Stimulated activated CD8-positive, alpha-beta memory T cell treated with anti-CD3 and anti-CD28 coated beads, Interleukin-12 subunit alpha, Interleukin-12 subunit beta, amount 100 ng/mL, for 4 hours (primary cell): ENCODE measurements at places on chromosomes 5 and 9.

- peak; percentile 81 for DNase-seq
Measured at GRCh38 chr9:127611899-127612790, at the start of gene STXBP1. Gene STXBP1, plus strand, starts transcription at chr9:127612277. Its CDS starts 127 bp downstream, at chr9:127612404.

DNA sequence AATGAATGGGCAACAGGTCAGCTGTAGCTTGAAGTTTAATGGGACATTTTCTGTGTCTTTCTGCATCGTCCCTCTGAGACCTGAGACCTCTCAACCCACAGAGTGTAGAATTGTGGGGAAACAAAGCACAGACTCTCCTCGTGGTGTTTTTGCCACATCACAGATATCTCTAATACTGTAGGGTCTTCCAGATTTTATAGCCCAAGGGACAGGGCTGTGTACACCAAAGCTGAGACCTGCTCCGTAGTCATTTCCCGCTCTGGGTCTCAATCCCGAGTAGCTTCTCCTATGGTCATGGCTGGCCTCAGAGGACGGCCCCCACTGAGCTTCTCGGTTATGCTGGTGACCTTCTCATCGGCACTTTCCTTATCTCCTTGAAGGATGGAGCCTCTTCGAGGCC lies 14.9 kb upstream of the CLK4 start:
- no peak for DNase-seq

GRCh38 chr9:136678624-136679023 lies 8.6 kb downstream of the AGPAT2 start:
- DNase-seq, result no peak

GRCh38 chr9:15735083-15735857 lies 182.4 kb downstream of the CCDC171 start:
- no peak for DNase-seq

DNA sequence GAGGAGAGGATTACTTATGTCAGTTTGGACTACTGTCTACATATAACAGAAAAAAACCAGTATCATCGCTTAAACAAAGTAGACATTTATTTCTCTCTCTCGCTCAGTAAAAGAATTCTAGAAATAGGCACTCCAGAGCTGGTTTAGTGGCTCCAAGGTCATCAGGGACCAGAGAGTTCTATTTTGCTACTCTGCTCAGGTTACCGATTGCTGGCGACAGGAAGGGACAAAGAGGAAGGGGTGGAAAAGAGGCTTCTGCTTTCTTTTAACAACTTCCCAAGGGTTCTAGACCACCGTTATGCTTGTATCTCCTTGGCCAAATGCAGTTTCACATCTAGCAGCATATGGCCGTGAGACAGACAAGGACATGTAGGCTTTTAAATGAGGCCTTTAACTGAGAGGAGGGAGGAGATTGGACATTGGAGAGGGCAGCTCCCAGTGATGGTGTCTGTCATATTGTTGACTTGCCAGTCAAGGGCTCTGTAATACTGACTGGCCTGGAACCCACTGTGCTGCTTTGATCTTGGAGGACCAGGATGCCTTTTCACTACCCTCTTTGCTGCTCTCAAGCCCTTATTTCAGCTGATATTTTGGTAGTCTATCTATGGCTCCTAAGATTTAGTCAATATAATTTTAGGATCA lies 15.6 kb upstream of the DCP2 start:
- DNase-seq, result no peak

- DNase-seq, result no peak
Measured at GRCh38 chr9:89536145-89536574, 38.2 kb upstream of the SEMA4D start.

- no peak for DNase-seq
Measured at GRCh38 chr5:151085517-151086041, 4.7 kb upstream of the TNIP1 start.

DNA sequence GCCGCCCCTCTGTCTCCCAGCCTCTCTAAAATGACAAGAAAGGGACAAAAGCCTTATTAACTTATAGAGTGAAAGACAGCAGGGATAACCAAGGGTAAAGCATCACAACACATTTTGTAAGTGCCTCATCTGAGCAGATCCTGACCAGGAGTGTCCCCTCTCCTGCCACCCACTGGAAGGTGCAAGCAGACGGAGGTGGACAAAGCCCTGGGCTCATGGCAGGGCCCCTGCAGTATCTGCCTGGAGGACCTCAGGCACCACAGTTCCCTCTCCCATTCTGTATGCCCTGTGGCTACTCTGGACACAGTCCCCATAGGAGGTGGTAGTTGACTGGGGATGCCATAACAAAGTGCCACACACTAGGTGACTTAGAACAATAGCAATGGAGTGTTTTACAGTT lies 319.8 kb downstream of the GADD45G start:
- DNase-seq, result no peak

- no peak for DNase-seq
Measured at GRCh38 chr5:19531374-19531952, 456.5 kb downstream of the CDH18 start.

DNA sequence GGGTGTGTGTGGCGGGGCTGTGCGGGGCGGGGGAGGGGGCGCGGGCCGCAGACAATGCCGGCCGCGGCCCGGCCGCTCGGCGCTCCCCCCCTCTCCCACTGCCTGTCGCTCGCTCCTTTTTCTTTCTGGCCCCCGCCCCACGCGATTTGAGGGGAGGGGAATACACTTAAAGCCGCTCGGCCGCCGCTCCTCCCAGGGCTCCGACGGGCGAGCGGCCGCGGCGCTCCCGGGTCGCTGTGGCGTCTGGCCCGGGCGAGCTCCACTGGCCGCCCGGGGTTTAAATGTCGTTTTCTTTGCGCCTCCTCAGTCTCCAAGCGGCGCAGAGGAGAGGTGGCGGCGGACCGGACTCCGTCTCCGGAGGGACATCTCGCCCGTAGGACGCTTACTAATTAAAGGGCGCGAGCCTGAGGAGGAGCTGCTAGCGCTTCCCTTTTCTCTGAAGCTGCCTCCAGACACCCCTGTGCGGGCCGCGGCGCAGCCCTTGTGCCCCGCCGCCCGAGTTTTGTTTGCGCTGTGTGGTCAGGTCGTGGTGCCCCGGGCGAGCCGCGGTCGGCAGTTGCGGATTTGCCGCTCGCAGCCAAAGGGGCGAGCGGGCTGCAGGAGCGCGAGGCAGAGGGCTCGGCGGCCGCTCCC lies 1.4 kb downstream of the ZSWIM6 start:
- DNase-seq, result peak; percentile 10

GRCh38 chr9:99796231-99796630 lies 25.5 kb upstream of the NR4A3 start:
- DNase-seq, result no peak

- DNase-seq, result no peak
Measured at GRCh38 chr9:116260531-116260930, 106.9 kb downstream of the PAPPA start.

GRCh38 chr5:124481419-124481818 lies 265.0 kb downstream of the ZNF608 start:
- DNase-seq, result no peak

- no peak for DNase-seq
Measured at GRCh38 chr9:100419166-100419565, 7.8 kb upstream of the MSANTD3 start.

DNA sequence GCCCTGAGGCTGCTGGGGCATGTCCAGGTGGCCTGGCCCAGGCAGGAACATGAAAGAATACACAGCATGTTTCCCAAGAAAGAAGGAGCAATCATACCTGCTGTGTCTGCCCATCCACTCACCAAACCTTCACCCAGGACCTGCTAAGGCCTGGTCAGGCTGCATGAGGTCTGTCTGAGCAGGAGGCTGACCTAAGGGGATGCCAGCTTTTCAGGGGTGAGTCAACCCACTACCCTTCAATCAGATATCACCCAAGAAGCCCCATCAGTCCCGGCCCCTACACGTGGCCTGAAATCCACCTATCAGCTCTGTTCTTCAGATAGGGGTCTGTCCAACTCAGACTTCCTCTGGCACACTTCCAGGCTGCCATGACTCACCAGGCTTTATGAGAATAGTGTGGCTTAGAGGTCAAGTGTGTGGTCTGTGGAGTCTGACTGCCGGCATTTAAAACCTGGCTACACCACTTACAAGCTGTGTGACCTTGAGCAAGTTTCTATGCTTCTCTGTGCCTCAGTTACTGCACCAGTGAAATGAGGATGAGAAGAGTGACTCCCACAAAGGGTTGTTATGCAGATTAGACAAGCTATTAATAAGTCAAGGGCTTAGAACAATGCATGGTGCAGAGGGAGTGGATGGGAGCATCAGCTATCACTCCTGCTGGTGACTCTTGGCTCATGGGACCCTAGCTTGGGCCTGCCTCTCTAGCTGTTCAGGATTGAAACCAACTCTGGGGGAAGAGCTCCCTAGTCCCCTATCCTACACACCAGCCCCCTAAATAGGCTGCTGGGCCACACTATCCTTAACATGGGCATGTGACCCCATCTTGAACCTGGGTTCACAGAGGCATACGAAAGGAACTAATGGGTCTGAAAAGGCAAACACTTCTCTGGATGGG lies 130.3 kb downstream of the PAX5 start:
- peak; percentile 6 for DNase-seq

DNA sequence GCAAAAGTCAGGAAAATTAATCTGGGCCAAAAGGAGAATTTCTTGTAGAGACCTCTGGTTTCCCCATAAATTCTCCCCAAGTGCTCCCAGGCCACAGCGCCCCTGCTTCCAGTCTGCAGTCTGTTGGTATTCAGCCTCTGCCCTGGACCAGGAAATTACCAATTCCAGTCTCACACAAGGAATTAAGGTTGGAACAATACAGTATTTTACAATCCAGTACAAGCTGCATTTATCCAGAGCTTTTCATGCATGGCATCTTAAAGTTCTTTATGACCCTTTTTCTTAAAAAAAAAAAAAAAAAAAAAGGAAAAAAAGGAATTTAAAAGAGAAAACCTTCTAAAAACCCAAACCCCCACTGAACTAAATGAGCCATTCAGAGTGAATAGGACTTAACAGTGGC lies 139.6 kb upstream of the RANBP3L start:
- DNase-seq, result no peak

GRCh38 chr9:128160603-128160987 lies 530 bp downstream of the BBLN start:
- peak; percentile 55 for DNase-seq

GRCh38 chr5:148248894-148249293 lies 10.6 kb downstream of the MARCOL start:
- no peak for DNase-seq

GRCh38 chr5:95973793-95974325 lies 12.2 kb upstream of the ELL2 start:
- DNase-seq, result peak; percentile 26

GRCh38 chr5:103475629-103476240 lies 86.9 kb downstream of the NUDT12 start:
- no peak for DNase-seq

GRCh38 chr9:34508463-34508862 lies 14.3 kb downstream of the ENHO start:
- DNase-seq, result no peak

DNA sequence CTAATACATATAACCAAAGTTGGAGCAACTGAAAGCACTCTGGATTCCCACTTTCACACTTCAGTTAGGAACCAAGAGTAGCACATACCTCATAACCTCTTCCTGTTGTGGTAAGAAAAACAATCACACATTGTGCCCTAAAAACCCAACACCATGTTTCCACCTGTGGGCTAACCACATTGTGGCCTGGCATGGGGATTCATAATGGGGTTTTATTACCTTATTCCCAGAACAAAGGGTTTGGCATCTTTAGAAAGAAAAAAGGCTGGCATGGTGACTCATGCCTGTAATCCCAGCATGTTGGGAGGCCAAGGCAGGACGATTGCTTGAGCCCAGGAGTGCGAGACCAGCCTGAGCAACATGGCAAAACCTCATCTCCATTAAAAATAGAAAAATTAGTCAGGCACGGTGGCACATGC lies 60.6 kb downstream of the HSD17B3 start:
- DNase-seq, result no peak
